ENCODE measurements at places on chromosomes 13 and 19.

GRCh38 chr13:50452756-50453155 is 390.7 kb downstream of the DLEU7 start:
- no peak for DNase-seq

DNA sequence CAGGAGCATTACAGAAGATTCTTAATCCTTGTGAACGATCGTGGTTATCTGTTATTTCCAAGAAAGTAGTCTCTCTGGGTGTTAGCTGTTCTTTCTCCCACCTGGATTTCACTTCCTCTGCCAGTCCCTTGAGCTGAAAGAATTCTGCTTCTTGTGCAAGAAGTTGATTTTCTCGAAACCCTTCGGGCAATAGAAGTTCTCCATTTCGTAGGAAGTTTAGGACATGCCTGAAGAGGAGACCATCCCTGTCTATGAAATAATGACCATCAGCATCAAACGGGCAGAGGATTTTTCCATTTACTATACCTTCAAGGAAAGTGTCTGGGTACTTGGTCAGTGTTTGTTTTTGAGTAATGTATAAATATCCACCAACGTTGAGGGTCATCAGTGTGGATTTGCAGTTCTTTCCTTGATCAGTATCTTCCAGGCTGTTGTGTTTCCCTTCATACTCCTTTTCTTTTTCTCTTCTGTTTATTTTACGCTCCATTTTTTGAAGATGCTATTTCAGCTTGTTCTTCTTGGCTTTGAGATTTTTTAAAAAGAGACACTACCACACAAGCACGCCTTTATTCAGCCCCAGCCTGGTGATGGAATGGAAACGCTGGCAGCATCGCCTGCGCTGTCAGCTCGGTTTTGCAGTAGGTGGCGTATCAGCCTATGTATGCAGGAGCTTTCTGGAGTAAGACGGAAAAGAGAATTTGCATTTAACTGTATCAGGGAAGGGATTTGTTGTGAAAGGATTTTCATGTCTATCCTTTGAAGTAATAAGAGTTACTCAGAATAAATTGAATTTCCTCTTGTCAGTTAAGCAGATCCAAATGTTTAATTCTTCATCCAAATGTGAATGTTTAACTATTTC is 6.5 kb downstream of the KCTD4 start:
- DNase-seq: peak; percentile 62

- DNase-seq: peak; percentile 55
Measured at GRCh38 chr19:5961969-5962945, 15.7 kb downstream of the RANBP3 start.

DNA sequence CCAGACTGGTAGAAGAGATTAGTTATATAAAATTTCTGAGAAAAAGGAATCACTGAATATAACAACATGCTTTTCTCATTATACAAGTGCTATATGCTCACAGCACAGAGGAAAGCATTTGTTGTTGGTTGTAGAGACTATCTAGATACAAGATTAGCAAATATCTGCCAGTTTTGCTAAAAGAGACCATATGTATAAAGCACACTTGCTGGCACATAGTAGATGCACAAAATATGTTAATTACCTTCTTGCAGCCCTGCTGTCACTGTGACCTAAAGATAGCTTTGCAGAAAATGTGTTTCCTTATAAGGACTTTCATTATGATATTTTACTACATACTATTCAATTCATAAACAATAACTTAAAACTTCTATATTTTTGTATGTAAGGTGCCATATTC is 755.1 kb downstream of the PCDH9 start:
- no peak for DNase-seq

Data from left cardiac atrium (tissue), 4 donors.